CMK (cell line): ENCODE measurements at places on chromosomes 2 and 18.

- no peak for DNase-seq
Measured at GRCh38 chr2:69946351-69947324, 14.8 kb downstream of the ASPRV1 start.

DNA sequence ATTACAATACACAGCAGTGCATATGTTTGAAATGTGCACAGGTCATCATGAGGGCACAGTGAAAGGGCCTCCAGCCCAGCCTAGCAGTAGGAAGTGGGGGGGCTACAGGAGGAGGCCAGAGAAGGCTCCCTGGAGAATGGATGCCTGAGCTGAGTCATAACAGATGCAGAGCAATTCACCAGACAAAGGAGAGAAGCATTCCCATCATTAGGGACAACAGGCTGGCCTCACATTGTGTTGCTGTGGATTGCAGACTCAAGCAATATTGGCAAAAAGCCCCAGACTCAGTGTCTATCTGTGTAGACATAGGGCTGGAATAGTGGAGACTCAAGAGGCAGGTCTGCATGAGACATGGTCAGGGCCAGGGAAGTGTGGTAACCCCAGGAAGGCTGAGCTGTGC lies 329.9 kb downstream of the DLGAP1 start:
- no peak for DNase-seq

DNA sequence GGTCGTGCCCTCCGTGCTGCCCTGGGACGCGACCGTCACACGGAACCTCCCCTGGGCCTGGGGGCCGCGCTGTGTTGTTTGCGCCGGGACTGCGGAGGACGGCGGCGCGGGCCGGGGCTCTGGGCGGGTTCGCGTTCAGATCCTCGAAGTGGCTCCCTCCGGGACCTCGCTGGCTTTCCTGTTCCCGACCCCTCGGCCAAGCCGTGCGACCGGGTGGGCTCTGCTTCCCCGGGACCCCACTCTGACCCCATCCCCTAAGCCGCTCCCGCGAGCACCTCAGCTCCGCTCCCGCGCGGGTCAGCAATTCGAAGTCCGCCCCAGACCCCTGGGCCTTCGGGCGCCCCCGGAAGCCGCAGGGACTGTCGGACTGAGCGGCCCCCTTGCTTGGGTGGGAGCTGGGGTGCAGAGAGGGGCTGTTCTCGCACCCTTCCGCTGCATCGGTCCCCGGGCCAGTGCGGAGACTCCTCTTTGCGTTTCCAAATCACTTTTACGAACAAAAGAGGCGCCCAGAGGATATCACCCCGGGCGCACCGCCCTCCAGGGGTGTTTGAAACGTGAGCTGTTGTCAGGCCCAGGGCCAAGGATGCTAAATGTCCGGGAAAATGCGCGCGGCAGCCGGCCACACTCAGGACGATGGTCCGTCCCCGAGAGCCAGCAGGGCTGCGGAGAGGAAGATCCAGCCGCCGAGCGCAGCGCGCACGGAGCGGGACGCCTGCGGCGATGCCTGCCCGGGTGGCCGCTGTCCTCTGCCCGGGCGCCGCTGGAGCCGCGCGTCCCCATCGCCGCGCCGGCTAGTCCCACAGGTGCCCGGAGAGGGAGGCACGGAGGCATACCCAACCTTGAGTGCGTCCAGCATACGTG lies 73.5 kb downstream of the ZCCHC2 start:
- no peak for DNase-seq

- no peak for DNase-seq
Measured at GRCh38 chr2:112542984-112543661, 858 bp downstream of the POLR1B start.

GRCh38 chr2:178279142-178279541 lies 84.8 kb downstream of the OSBPL6 start:
- no peak for DNase-seq

GRCh38 chr18:24296276-24296675 lies 101.3 kb downstream of the OSBPL1A start:
- DNase-seq: no peak

- no peak for DNase-seq
Measured at GRCh38 chr18:26926066-26926675, 60.7 kb upstream of the AQP4 start.

DNA sequence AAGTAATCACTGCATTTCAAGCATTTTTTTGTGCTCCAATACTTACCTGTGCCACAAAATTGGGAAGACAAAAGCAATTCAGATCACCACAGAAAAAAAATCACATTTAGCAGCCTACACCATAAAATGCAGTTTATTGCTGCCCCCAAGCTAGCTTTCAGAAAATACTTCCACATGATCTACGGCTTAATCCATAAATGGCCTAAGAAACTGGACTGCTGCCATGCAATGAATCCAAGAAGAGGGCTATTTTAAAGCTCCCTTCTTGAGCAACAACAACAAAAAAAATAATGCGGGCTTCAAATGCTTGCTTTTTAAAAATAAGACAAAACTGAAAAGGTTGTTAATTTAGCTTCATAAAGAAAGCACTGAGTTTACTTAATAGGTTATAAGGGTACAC lies 272.3 kb downstream of the RAD51AP2 start:
- DNase-seq: no peak

DNA sequence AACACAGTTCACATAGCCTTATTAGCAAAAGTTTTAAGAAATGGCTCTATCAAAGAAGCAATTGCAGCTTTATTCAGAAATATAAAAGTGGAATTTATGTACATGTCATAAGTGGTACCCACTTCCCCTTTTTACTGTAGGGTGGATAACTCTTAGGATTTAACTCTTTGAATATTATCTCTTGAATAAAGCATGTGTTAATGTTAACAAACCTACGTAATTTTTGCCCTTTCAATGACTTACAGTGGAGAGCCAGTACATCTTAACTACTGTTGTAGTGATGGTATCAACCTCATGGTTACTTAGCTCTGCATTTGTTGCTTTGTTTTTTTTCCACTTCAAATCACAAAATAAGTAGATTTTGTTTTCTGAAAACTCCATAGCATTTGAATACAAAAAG lies 8.8 kb downstream of the NABP1 start:
- no peak for DNase-seq

DNA sequence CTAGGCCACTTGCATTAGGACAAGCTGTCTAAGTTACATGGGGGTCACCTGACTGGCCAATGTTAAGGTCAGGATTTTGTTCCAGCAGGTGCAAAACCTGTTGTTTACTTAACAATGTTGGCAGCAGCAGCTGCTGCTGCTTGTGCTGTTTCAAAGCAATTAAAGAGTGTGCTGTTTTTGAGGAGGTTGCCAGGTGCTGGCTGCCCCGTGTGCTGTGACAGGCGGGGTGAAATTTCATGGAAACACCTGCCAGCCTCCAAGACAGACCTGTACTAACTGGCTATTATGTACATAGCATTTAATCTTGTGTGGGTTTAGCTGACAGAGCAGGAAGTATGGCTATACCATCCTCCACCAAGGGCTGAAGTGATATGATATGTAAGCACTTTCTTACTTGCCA lies 224.9 kb downstream of the ASXL3 start:
- no peak for DNase-seq

DNA sequence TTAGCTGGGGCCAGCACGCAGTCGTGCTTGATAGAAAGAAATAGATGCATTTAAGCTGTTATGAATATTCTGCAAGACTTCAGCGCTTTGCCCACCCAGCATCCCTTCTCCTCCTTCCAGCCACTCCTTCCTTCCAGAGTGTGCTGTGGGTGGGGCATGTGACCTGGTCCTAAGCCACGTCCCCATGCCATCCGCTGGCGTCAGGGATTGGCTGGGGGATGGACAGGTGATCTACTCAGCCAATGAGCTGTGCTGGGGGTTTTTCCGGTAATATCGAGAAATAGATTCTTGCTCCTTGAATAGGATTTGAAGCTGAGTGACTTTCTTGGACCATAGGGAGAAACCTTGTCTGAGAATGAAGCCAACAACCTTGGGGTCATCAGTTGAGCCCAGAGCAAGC lies 4.8 kb upstream of the ZAP70 start:
- no peak for DNase-seq

- DNase-seq: no peak
Measured at GRCh38 chr18:10205151-10205550, 249.3 kb upstream of the APCDD1 start.

- DNase-seq: no peak
Measured at GRCh38 chr2:8153258-8153718, 528.6 kb upstream of the ID2 start.

- DNase-seq: no peak
Measured at GRCh38 chr2:150041722-150042425, 445.6 kb downstream of the RND3 start.

DNA sequence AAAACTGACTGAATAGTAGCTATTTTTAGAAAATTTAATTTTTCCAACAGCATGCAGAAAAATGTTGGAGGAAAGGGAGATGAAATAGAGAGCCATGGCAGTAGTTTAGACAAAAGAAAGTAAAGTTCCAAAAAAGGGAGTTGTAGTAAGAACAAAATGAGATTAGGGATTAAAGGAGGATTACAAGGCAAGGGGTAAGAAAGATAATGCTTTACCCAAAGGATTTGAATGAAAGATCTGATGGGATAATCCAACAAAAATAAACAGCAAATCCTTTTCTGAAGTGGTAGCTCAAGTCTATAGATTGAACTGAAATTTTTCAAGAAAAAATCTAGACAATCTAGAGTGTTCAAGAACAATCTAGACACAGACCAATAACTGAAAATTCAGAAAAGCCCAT lies 644.3 kb upstream of the FSHR start:
- DNase-seq: no peak

DNA sequence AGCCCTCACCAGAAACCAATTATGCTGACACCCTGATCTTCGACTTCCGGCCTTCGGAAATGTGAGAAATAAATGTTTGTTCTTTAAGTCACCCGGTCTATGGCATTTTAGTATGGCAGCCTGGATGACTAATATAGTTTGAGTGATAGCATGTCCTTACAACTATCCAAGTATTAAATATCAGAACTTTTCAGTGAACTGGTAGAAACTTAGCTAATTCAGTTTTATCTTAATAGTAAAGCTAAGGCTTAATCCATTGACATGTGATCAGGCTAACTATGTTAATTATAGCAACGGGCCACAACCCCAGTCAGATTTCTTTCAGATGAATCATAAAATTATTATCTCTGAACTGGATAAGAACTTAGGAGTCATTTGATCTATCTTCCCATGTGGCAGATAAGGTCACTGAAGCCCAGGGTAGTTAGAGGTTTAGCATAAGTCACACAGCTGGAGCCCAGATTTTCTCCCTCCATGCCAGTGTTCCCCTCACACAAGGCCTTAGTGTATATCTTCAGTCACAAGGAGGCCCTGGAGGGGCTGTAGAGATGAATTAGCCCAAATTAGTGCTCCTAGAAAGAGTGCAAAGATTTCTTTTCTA lies 40.7 kb upstream of the UPP2 start:
- DNase-seq: no peak

DNA sequence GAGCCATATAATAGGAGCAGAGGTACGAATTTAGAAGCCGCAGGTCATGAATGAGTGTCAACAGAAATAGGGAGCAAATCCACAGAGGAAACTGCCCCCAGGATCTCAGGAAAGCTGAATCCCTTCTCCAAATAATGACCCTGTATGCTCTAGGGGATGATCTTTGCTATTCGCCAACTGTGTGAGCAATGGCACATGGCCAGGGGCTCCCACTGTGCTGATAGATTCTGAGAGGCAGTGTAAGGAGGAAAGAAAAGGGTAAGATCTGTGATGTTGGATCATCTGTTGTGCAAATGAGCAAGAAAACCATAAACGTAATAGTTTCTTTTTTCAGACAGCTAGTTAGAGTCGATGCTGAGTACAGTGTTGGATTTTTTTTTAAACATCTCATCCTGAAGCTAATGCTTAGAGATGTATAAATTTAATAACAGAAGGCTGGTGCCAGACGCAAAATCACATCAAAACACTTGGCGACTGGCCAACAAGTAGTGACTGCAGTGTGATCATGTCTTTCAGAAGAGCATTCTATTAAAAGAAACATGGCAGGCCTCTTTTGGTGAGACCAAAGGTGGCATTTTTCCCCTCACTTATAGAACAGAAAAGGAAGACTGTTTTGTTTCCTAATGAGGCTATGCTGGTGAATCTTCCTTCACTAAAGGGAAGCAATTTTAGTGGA lies 77.4 kb downstream of the ABCA12 start:
- DNase-seq: no peak

DNA sequence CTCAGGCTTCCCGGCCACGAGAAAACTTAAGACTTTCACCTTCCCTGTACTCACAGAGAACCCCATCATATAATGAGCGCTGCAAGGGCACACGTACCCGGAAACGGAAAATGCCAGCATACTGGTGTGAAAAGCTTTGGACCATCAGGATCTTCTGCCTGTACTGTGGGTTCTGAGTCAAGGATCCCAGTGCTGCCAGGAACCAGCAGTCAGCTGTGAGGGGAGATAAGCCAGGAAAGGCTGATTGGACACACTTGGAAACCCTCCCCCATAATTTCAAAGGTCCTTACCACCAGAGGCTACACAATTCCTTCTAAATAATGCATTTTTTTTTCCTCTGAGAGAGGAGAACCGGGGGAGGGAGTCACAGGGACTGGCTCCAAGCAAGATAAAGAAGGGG lies 31.4 kb downstream of the CAPN13 start:
- DNase-seq: no peak

DNA sequence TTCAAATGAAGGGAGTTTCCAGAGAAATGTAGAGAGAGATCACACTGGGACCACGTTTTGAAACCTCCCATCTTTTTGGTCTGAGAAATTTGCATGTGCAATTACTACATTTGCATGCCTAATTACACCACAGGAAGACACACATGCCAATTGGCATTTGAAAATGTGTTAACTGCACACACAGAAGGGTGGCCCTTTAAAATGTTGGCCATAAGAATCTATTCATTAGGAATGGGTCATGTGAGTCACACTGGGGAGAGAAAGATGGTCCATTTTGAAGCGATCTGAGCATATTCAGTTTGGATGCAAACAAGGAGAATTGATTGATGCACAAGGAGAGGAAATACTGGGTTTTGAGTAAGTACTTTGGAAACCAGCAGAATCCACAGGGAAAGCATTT lies 1407.1 kb upstream of the ACVR2A start:
- DNase-seq: no peak
